Hematopoietic multipotent progenitor cell treated with erythropoietin and hydrocortisone succinate and interleukin-3 and kit ligand, for 17 days (in vitro differentiated cells): ENCODE measurements at places on chromosomes 16 and 17.
A peak's percentile ranks its signal among the peaks of the same experiment; 100 is the strongest.

GRCh38 chr16:89971495-89972243, 23.1 kb downstream of the DEF8 start:
- DNase-seq, result no peak

DNA sequence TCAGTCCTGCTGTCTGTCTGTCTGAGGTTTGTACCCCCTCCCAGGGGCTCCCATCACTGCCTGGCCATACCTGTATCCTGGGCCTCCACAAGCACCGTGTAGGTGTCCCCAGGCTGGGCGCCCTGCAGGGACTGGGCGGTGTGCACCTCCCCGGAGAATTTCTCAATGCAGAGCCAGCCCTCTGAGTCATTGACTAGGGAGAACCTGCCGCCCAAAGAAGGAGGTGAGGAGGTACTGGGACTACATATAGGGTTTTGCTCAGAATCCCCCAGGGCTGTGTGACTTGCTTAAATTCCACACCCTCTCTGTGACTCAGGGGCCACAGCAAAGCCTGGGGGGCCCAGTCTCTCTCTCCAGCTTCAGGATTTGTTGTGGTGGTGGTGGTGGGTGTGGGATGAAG, 7.6 kb downstream of the CDH16 start:
- no peak for DNase-seq

DNA sequence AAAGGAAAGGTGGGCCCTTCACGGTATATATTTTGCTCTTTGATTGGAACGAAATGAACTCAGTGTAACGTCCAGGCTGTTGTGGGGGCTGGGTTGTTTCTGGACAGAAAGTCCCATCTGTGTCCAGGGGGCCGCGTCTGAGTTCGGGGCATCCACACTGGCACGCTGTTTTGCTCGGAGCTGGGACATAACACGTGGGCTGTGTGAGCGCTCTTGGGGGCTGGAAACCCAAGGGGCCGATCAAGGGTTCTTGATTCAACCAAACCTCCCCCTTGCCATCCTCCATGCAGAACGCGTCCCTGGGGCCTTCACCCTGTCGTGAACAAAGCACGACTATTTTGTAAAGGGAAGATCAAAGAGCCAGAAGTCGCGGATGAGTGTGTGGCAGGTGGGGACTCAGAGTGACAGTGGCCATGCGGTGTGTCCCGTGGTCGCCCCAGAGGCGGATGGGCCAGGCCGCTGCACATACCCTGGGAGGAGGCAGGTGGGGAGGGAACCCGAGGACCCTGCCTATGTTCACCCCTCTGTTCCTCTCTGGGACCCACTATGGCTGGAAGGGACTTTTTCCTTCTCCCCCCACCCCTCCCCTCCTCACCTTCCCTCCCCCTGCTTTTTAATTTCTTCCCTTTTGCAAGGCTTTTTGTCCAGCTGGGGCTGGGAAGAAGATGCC, 387.2 kb downstream of the SEC14L1 start:
- no peak for DNase-seq

DNA sequence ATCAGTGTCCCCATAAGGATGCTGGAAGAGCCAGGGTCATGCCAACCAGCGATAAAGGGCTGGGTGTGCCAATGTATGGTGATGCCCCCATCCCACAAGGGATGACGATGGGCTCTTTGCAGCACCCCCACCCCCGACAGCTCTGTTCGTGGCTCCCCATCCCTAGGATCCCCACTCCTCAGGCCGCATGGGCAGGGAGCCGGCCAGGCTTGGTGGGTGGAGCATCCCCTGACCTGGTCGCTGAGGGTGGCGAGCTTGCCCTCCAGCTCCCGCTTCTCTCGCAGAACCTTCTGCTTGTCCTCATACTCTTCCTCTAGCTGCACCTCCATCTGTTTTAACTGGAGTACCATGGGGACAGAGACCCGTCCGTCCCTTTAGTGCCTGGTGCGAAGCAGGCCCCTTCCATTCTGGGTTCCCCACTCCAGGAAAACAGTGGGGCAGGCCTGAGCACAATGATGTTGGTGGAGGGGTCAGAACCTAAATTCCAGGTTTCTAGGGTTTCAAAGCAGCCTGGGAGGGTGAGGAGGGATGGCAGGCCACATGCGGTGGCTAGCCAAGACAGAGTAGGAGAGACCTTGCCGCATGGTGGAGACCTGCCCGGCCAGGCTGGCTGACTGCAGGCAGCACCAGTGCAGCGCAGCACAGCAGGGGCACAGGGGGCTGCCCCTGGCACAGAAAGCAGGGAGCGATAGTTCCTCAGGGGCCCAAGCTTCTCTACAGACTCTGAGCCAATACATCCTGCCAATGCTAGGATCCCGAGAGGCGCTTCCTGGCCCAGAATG, 50.3 kb downstream of the PIPOX start:
- no peak for DNase-seq

- no peak for DNase-seq
These were observed at the start of gene RARA for GRCh38 chr17:40309031-40309948. Gene RARA (plus strand): TSS chr17:40309180. CDS start chr17:40331219, 22,039 bp downstream.

GRCh38 chr17:4940555-4941318, 669 bp downstream of the RNF167 start:
- no peak for DNase-seq

- DNase-seq, result no peak
These were observed at the start of gene HS3ST3A1 for GRCh38 chr17:13601776-13602551. Gene HS3ST3A1 (minus strand): TSS chr17:13601929. CDS start chr17:13601129, 800 bp downstream.

- DNase-seq, result no peak
These were observed 8.5 kb downstream of the DNAJA3 start for GRCh38 chr16:4433914-4434787.

- DNase-seq, result no peak
These were observed at the start of gene MEIOC for GRCh38 chr17:44655983-44656710. Gene MEIOC (plus strand): TSS chr17:44656468. CDS start chr17:44656614, 146 bp downstream.

DNA sequence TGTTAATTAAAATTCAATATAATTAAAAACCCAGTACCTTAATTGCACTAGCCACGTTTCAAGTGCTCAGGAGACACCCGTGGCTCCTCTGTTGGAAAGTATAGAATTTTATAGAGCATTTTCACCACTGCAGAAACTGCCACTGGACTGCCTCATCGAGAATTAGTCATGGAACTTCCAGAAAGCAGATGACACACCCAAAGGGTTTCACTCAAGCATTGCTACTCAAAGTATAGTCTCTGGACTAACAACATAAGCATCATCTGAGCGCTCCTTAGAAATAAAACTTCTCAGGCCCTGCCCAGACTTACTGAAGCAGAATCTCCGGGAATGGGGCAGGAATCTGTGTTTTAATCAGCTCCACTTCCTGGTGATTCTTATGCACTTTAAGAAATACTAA, 63.5 kb upstream of the GPR139 start:
- DNase-seq, result no peak

GRCh38 chr17:50157891-50158290, 7.4 kb upstream of the PPP1R9B start:
- DNase-seq, result peak; percentile 13

DNA sequence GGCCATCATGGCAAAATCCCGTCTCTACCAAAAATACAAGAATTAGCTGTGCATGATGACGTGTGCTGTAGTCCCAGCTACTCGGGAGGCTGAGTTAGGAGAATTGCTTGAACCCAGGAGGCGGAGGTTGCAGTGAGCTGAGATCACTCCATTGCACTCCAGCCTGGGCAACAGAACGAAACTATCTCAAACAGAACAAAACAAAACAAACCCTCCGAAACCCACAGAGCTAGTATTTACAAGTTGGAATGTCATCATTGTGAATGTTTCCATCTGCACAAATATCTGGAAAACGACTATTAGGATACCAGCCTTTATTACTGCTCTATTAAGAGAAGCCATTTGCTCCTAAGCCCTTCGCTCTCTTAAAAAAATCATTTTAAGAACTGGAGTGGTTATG, 26.0 kb downstream of the SMARCE1 start:
- no peak for DNase-seq

DNA sequence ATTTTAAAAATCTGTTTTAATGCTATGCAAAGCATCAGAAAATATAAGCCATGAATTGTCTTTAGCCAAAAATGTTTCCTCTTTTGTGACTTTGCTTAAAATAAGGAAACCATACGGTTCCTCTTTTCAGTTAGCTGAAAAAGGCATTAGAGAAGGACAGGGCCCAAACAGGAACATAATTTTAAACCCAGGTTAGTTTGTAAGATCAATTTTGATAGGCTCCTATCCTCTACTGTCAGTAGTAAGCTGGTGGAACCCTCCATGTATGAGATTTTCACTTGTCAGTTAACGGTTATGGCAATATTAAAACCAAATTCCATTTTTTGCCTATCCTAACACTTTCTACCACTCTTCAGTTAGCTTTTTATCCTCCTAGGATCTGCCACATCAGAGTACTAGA, 4.3 kb downstream of the EVI2B start:
- DNase-seq, result no peak

- no peak for DNase-seq
These were observed at the start of gene BCO1 for GRCh38 chr16:81238296-81239011. Gene BCO1 (plus strand): TSS chr16:81238689. CDS start chr16:81238909, 220 bp downstream.

GRCh38 chr17:82235056-82235774, 6.4 kb downstream of the SLC16A3 start:
- DNase-seq, result no peak

DNA sequence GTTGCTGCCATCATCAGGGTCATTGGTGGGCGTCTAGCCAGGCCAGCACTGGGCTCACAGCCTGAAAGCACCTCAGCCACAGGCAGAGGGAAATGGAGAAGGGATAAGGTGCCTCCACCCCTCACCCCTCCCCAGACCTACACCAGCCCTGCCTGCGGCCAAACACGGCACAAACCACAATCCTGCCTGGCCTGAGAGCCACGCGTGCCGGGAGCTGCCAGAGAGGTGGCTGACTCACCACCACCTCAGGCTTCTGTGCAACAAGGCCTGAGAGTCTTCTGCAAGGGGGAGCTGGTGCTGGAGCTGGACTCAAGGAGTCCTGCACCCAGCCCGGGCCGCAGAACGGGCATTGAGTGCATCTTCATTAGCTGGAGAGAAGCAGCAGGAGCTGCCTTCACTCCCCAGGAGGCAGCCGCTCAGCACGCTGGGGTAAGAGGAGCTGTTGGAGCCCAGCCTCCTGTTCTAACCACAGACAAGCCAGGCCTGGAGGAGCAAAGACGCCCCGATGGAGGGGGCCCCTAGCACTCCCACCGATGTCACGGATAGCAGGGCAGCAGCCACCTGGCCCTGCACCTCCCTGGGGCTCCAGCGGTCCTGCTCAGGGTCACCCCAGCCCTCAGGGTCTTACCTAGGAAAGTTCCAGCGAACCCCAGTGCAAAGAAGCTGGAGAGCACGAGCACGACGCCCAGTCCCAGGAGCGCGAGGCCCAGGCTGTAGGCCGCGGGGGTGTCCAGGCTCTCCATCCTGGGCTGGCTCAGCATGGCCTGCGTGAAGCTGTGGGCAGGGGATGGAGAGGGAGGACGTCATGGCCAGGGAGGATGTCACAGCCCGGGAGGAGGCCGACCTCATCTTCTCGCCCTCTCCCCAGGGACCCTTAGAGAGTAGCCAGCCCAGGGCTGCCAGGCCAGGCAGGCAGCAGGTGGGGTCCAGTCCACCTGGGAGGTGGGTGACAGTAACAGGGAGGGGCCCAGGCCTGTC, 16.0 kb upstream of the RASD1 start:
- DNase-seq, result no peak

DNA sequence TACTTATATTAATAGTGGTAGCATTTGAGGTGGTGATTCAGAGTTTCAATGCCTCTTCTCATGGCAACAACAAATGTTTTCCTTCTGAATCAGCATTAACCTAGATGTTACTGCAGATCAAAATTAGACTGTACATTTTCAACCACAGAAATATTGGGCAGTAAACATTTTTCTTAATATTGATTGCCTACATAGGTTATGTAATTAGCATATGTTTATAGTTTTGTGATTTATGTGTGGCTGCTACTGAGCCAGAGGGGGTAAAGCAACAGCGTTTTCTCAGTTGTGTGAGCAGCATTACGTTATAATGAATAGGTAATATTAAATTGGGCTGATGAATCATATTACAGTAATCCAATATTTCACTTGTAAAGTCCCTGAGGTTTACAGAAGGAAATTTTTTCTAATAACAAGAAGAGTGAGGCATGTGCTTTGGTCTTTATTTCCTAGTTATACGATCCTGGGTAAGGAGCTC, 18.8 kb upstream of the BMERB1 start:
- no peak for DNase-seq

DNA sequence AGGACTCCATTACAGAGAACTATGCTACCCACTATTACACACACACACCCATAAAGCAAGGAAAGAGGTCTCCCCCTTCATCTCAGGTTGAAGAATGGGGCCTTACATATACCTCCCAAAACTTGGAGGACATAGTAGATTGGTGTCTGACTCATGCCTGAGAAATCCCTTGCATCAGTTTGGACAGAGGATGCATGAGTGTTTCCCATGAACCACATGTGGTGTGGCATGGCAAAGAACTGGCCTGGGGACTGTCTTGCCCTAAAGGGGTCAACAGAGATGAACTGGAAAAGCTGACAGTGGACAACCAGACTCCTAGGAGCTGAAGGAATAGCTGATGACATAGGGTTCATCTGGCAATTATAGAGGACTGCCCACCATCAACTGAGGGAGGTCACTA, 54.0 kb downstream of the DYNLRB2 start:
- DNase-seq, result no peak

DNA sequence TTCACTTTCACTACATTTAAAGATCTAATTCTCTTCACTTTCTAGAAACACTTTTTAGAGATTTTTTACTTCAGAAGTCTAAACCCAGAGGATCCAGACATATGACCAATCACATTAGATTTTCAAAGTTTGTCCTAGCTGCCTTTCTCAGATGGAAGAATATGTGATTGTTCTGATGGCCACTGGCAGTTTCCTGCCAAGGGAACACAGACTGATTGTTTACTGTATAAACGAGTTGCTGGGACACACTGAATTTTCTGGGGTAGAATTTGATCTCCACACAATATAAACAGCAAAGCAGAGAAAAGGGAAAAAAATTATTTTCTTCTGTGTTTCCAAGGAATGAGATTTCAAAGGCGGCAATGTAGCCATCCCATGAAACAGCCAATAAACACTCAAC, 480.0 kb downstream of the TOX3 start:
- no peak for DNase-seq

- no peak for DNase-seq
These were observed at the start of gene NUPR1 for GRCh38 chr16:28538733-28539596. Gene NUPR1 (minus strand): TSS chr16:28538974. CDS start chr16:28538907, 67 bp downstream.

DNA sequence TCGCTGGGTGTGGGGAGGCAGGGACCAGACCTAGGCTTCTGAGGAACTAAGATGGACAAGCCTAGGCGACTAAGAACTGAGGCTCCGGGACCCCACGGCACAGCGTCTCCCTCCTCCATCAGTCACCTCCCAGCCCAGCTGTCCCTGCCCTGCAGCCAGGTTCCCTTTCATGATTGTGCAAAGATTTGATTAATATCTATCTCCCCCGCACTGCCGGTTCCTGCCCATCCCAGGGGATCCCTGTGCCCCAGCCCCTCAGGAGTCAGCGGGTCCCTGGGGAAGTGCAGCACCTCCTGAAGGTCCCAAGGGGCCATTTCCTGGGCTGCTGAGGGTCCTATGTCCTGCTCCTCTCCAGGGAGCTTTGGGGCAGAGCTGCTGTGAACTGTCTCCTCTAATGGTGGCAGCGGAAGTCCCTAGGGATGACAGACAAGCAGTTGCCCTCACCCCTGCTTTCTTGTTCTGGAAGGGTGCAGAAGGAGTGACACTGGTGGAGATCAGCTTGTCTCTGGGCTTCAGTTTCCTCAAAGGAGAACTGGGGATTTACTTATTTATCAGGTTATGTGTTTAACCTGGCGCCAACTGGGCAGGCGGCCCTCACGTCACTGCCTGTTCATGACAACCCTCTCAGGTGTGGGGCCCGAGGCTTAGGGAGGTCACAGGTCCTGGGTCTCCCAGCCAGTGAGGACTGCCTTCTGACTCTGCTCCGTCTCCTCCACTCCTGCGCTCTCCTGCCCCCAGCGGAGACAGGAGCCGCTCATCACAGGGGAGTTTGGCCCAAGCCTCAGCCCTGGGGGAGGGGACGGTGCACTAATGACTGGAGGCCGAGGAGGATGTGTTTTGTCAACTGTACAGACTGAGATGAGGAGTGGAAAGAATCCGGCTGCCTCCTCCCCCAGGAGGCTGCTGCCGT, 1.9 kb upstream of the C16orf74 start:
- DNase-seq, result no peak
